Heart right ventricle (tissue), 16 donors: ENCODE measurements at places on chromosomes 6 and 20. TPM values are rescaled to one million over a fixed set of nuclear protein-coding genes. Genes with fewer than 3 reads are reported as not detected.

DNA sequence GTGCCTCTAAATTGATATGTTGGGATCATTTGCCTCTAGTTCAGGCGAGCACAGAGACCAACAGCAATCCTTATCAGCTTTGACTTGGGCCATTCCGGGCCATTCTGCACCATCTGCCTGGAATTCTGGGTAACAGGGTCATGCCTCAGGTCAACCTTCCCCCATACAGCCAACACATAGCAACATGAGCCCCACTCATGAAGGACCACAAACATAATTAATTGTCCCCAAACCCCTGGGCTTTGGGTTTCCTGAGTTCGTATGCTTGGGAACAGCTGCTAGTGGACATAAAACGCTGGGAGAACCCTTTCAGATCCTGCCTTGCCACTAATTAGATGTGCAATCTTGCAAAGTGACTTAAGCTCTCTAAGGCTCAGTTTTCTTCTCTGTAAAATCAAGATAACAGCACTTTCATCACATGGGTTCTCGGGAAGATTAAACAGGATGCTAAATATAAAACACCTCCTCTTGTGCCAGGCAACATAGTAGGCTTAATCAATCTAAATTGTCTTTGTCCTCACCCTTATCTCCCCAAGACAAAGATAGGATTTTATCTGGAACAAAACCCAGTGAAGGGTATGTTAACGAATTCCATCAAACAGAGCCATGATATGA lies 426.5 kb downstream of the CD83 start:
- H3K4me1 ChIP-seq: no peaks in the 10 kb centered on the region
- no peak overlapping the region for H3K4me3 ChIP-seq
- no peaks in the 10 kb centered on the region for H3K27me3 ChIP-seq
- no peak for DNase-seq

DNA sequence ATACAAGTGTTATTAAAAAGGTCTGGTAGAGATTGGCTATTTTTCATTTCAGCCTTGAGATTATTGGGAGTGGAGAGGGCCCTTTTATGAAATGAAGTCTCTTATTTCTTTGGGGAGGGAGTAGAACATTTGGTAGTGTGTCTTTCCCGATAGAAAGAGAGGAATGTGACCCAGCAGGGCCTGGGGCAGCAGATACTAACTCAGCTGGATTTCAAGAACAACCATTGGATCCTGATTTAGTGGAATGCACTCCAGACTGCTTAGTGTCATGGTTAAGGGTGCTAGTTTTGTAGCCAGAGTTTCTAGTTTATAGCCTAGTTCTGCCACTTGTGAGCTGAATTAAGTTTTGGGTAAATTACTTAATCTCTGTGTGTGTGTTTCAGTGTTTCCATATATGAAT lies 18.4 kb upstream of the FLRT3 start:
- DNase-seq: no peak
- no peaks in the 10 kb centered on the region for H3K27me3 ChIP-seq
- no peaks in the 10 kb centered on the region for H3K36me3 ChIP-seq
- no peak overlapping the region for H3K4me3 ChIP-seq
- H3K4me1 ChIP-seq: no peaks in the 10 kb centered on the region

DNA sequence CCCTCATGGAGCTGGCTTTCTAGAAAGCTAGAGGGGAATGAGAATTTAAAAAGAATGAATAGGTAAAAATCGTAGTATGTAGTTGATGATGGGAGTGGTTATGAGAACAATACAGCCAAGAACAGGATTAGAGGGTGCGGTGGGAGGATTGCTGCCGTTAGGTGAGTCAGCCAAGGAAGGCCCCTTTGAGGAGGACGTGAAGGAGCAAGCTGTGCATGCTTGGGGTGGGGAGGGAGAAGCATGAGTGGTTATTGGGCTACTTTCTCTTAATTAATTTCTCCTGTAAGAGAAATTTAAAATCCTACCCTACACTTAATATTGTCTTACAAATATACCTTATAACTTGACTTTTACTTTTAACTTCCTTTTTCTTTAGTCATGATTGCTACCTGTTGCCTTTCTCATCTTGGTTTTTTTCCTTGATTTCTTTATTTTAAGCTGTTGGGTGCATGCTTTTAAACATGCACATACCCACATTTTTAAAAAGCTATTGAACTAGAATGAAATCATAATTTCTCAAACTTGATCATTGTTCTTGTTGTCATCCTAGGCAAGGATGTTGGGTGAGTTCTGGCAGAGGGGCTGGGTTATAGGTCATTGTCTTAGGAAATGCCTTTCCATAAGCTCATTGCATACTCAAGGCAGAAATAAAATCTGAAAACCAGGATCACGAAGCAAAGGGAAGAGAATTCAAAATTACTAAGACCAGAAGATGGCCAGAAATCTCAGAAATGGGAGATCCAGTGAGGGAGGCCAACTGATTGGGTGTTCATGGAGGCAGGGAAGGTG lies 114.5 kb downstream of the TCP11 start:
- no peak for DNase-seq
- peaks cover 31% of the 10 kb centered on the region for H3K36me3 ChIP-seq
- H3K4me3 ChIP-seq: no peak overlapping the region
- H3K27ac ChIP-seq: peak overlapping the region; percentile 63

DNA sequence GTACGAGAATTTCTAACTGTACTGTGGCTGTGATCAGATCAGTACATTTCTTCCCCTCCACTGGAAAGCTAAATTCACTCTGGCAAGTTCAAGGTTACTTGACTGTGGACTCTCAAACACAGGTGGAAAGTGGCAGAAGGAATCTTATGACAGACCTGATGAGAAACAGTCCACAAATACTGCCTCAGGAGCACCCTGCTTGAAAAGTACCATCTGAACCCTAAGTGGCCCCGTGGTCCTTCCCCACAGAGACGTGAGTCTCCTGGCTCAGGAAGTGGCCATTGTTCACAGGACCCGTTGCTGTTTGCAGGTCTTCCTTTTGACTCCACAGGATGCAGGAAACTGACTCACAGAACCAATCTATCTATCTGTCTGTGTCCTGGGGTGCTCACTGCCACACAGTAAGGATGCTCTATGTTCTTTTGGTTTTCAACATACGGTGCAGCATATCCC lies 47.5 kb upstream of the NHSL1 start:
- no peak for DNase-seq
- peaks cover 28% of the 10 kb centered on the region for H3K4me1 ChIP-seq
- no peaks in the 10 kb centered on the region for H3K27me3 ChIP-seq
- no peak overlapping the region for H3K4me3 ChIP-seq
- H3K36me3 ChIP-seq: no peaks in the 10 kb centered on the region

- no peak for DNase-seq
- peak within 1 kb of the TSS; percentile 54 for H3K4me3 ChIP-seq
- no peaks in the 10 kb centered on the region for H3K27me3 ChIP-seq
- H3K4me1 ChIP-seq: peaks cover 36% of the 10 kb centered on the region
Observed at GRCh38 chr6:33192105-33192646, at the start of gene COL11A2. COL11A2 (minus strand) TSS chr6:33192467; CDS start chr6:33192240, 227 bp downstream.

- H3K4me1 ChIP-seq: peaks cover 52% of the 10 kb centered on the region
- H3K27ac ChIP-seq: peak overlapping the region; percentile 72
- peak; percentile 99 for DNase-seq
- H3K36me3 ChIP-seq: no peaks in the 10 kb centered on the region
- H3K4me3 ChIP-seq: peak overlapping the region; percentile 32
- no peaks in the 10 kb centered on the region for H3K27me3 ChIP-seq
Observed at GRCh38 chr20:3811467-3812258, 8.7 kb upstream of the AP5S1 start.

- H3K4me1 ChIP-seq: no peaks in the 10 kb centered on the region
- no peak overlapping the region for H3K27ac ChIP-seq
- no peaks in the 10 kb centered on the region for H3K36me3 ChIP-seq
- no peak for DNase-seq
Observed at GRCh38 chr6:137601471-137601870, 107.3 kb upstream of the OLIG3 start.

DNA sequence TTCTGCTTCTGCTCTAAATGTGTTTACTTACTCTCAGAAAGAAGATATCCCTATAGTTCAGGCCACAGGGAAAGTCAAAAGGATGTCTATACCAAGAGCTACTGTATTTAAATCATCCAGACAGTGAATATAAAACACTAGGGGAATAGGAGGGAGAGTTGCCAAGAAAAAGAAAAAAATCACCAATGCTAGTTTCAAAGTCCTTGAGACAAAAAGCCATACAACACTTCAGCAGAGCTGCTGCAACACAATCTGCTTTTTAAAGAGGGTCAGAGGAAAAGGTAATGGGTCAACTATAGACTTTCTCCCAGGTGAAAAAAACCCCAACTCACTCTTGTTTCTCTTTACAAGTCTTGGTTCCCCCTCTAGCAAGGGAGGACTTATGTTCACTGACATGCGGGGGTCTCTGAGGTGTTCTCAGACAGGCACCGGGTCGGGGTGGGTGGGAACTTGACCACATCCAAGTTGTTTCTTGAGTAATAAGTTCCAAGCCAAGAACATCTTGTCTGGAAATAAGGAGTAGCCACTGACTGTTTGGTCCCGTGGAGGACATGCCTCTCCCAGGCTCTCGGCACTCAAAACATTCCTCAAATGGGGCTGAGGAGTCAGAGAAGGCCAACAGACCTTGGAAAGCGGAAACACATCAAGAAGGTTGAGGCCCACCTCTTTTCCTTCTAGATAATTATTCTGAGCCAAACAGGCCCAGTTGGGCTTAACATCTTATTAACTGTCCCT lies 47.7 kb downstream of the GJA10 start:
- H3K36me3 ChIP-seq: no peaks in the 10 kb centered on the region
- H3K27me3 ChIP-seq: no peaks in the 10 kb centered on the region
- H3K4me3 ChIP-seq: no peak overlapping the region
- peaks cover 12% of the 10 kb centered on the region for H3K4me1 ChIP-seq
- H3K27ac ChIP-seq: no peak overlapping the region

- no peaks in the 10 kb centered on the region for H3K36me3 ChIP-seq
- peaks cover 9% of the 10 kb centered on the region for H3K27me3 ChIP-seq
- H3K27ac ChIP-seq: no peak overlapping the region
- DNase-seq: no peak
- H3K4me1 ChIP-seq: no peaks in the 10 kb centered on the region
Observed at GRCh38 chr20:24954151-24954550, 5.1 kb downstream of the CST7 start.

GRCh38 chr6:124868481-124868880 lies 93.8 kb upstream of the RNF217 start:
- H3K36me3 ChIP-seq: no peaks in the 10 kb centered on the region
- DNase-seq: no peak

DNA sequence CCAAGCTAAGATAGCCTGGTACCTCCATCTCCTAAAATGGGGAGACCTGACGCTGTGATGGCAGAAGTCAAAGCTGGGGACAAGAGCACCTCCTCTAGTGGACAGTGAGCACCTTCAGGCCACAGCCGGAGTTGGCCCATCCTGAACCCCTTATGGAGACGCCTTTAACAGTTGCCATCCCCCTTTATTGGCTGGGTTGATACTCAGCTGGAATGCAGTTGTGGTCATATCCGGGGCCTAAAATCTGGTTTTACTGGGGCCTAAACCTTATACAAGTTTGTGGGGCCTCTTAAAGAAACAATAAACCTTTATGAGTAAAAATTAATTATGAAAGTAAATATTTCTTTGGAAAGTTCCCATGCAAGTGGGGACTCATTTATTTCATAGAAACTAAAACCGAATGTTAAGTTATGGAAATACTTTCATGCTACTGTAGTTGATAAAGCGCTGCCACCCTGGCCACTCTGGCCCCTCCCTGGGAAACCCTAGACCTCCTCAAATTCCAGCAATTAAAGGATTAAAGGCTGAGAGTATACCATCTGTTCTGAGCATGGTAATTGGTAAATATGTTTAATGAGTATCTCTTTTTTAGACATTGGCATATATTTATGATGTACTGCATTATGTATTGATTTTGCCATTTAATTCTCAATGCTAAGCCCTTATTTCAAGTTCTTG lies 95.1 kb upstream of the SASH1 start:
- H3K36me3 ChIP-seq: no peaks in the 10 kb centered on the region
- peaks cover 46% of the 10 kb centered on the region for H3K4me1 ChIP-seq

DNA sequence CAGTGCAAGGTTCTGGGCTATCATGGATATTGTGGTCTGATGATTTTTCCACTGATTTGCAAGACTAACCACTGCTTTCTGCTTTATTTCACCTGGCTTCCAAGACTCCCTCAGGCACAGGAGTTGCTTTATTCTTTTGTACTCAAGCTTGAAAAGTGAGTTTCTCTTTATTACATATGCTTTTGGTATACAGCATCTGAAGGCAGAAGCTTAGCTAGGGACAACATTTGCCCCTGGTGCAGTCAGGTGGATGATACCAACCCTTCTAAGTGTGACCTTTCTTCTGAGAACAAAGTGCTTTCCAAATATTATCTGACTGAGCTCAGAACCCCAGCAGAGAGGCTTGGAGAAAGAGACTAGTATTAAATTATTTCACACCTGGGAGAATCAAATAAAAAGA lies 94.0 kb upstream of the PHACTR1 start:
- DNase-seq: no peak
- peaks cover 4% of the 10 kb centered on the region for H3K27me3 ChIP-seq
- H3K36me3 ChIP-seq: no peaks in the 10 kb centered on the region
- no peaks in the 10 kb centered on the region for H3K4me1 ChIP-seq
- H3K27ac ChIP-seq: no peak overlapping the region
- H3K4me3 ChIP-seq: no peak overlapping the region

GRCh38 chr6:53064726-53065265 lies 408 bp upstream of the FBXO9 start:
- peak overlapping the region; percentile 91 for H3K4me3 ChIP-seq
- H3K36me3 ChIP-seq: peaks cover 5% of the 10 kb centered on the region
- peaks cover 45% of the 10 kb centered on the region for H3K4me1 ChIP-seq
- DNase-seq: peak; percentile 94
- H3K27me3 ChIP-seq: no peaks in the 10 kb centered on the region

GRCh38 chr6:116289876-116290275 lies 10.1 kb upstream of the TSPYL1 start:
- H3K27me3 ChIP-seq: no peaks in the 10 kb centered on the region
- no peak for DNase-seq
- no peaks in the 10 kb centered on the region for H3K4me1 ChIP-seq

GRCh38 chr20:49858076-49858585 lies 45.5 kb downstream of the SLC9A8 start:
- no peak for DNase-seq
- no peak overlapping the region for H3K4me3 ChIP-seq
- peak overlapping the region; percentile 42 for H3K27ac ChIP-seq
- H3K4me1 ChIP-seq: no peaks in the 10 kb centered on the region
- no peaks in the 10 kb centered on the region for H3K27me3 ChIP-seq

GRCh38 chr20:5691918-5692618 lies 58.1 kb upstream of the SHLD1 start:
- H3K27ac ChIP-seq: no peak overlapping the region
- DNase-seq: no peak
- H3K36me3 ChIP-seq: no peaks in the 10 kb centered on the region
- no peaks in the 10 kb centered on the region for H3K27me3 ChIP-seq
- H3K4me1 ChIP-seq: peaks cover 20% of the 10 kb centered on the region

The KIF6 gene
- total RNA-seq: 0.45 TPM

The SLC26A8 gene
- total RNA-seq: not detected

The SIGLEC1 gene
- 8.1 TPM for total RNA-seq

The MAFB gene
- total RNA-seq: 18.9 TPM

The SLC22A3 gene
- total RNA-seq: 1.00 TPM

The ENPP4 gene
- total RNA-seq: 21.1 TPM

The CST9L gene
- total RNA-seq: not detected

The GTF2H4 gene
- 8.3 TPM for total RNA-seq

The MLN gene
- not detected for total RNA-seq

The ID4 gene
- 2.4 TPM for total RNA-seq

The KCNK17 gene
- not detected for total RNA-seq

The TREM1 gene
- 6.0 TPM for total RNA-seq

The SNX21 gene
- 17.0 TPM for total RNA-seq
